ENCODE measurements at places on chromosomes 2 and 18.

DNA sequence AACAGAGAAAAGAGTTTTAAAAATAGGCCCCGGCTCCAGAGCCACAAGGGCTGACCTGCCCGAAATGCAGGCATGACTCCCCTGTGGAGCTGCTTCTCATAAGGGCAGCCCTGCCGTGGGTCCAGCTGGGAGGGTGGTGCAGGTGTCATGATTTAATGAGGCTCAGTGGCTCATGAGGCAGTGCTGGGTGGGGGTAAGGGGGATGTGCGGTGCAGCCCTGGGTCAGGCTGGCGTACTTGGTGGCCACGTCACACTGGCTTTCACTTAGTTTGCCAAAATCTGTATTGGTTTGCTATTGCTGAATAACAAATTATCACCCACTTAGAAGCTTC is 33.6 kb downstream of the HJURP start:
- DNase-seq, result no peak

DNA sequence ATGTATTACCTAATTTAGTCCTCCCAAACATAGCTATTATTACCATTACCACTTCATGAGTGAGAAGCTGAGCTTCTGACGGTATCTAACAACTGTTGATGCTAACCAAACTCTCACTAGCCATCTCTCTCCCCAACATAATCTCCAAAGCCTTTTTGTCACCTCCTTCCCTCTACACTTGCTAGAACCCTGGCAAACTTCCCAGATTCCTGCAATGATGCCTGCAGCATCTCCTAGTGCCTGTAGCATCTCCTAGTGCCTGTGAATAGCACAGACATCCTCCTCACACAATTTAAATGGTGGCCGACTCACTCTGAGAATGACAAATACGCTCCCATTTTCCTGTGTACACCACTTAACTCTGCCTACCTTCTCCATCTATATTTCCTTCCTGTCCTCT is 126.7 kb downstream of the STK39 start:
- no peak for DNase-seq

DNA sequence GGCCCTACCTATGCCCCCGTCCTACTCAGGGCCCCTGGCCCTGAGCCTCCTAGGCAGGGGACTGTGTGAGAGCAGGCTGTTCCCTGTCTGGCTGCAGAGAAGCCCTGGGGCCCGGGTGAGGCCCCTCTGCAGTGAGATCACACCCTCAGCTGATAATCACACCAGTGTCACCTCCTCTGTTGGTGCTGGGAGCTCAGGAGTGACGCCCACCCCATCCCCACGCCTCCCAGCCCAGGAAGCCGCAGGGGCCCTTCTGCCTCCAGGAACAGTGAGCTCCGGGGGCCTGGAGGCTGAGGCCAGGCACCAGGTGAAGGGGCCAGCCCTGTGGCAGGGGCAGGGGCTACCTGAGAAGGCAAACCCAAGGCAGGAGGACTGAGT is 20.0 kb downstream of the KCNIP3 start:
- DNase-seq, result no peak

- no peak for DNase-seq
Measured at GRCh38 chr18:59691996-59692395, 5.2 kb downstream of the CCBE1 start.

GRCh38 chr2:218260742-218261422 is at the start of gene GPBAR1:
TSS of gene GPBAR1 (plus strand) at chr2:218261015. CDS start at chr2:218262725, 1,710 bp downstream.
- no peak for DNase-seq

DNA sequence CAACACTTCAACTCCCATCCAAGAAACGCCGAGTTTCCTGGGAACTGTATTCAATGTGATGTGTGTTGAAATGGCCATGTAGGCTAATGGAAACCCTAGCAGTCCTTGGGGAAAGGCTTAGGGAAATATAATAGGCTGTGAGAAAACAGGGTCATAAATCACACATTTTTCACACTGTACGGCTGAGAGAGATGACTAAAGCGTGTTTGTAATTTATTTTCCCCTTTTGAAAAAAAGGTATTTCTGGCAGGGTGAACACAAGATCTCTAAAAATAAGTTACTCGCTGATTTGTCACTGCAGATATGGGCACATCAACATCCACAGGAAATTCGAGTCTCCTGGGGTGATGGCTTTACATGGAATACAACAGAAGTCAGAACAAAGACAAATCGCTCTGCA is 109.6 kb upstream of the ST6GAL2 start:
- DNase-seq, result no peak

DNA sequence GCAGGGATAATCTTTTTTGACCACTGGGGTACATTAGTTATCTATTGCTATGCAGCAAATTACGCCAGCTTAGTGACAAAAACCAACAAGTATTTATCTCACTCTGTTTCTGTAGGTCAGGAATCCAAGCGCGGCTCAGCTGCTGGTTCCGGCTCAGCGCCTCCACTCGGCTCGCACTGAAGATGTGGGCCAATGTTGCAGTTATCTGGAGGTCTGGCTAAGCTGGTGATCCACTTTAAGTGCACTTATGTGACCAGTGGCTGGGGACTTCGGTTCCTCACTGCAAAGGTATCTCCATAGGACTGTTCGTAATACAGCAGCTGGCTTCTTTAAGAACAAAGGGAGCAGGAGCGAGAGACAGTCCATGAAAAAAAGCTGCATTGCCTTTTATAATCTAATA is 591.9 kb downstream of the TMEM182 start:
- no peak for DNase-seq

DNA sequence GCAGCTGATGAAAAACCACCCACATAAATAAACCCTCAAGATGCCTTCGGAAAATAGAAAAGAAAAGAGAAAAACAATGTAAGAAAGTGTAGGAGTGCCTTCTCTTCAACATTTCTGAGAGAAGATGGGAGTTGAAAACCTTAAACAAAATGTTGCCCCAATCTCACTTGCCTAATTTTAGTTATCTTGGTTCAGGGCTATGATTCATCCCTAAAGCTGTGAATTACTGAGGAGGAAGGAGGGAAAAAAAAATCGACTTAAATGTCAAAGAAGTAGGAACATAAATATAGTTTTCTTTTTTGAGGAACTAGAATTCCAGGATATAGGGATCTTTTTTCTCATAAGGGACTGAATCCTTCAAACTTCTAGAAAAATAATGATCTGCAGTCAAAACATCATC is 360.3 kb downstream of the TGIF1 start:
- DNase-seq, result no peak

DNA sequence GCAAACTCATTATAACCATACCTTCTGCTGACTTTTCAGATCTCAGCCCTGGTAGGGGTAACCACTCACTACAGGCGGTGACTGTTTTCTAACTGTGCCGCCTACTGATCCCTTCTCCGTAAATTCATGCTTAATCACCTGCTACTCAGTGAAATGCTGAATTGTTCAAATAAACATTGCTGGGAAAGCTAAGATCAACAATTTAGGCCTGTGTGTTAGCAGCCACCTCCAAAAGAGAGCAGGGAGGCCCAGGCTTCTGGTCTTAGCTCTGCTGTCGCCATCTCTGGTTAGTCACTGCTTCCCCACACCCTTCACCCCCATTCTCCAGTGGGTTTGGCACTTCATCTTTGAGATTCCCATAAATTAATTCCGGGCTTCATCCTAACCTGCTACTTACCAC is 21.8 kb upstream of the NT5C1B start:
- no peak for DNase-seq

GRCh38 chr2:37665604-37666362 is 5.7 kb downstream of the CDC42EP3 start:
- DNase-seq, result no peak

GRCh38 chr2:130834931-130835765 is 1.6 kb upstream of the ARHGEF4 start:
- DNase-seq, result no peak

DNA sequence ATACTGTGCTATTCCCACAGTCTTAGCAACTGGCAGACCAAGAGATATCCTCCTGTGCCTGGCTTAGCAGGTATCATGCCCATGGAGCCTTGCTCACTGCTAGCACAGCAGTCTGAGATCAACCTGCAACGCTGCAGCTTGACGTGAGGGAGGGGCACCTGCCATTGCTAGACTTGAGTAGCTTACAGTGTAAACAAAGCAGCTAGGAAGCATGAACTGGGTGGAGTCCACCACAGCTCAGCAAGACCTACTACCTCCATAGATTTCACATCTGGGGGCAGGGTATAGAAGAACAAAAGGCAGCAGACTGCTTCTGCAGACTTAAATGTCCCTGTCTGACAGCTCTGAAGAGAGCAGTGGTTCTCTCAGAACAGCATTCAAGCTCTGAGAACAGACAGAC is 74.8 kb downstream of the AKAIN1 start:
- DNase-seq, result no peak

DNA sequence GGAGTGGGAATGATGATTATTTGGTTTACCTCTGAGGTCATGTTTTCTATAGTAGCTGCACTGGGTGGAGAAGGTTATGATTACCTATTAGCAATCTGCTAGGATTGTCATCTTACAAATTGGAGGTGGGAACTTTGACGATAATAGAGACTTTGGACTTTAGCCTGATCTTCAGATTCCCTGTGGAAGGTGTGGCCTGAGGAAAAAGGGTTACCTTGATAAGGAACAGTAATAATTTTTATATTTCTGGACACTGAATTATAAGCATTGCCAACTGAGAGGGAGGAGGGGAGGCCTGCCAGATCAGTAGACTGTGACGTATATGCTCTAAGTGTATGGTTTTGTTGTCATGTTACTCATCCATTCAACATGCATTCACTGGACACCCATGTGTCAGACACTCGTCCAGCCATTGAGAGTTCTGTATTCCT is 183.4 kb upstream of the FOSL2 start:
- DNase-seq, result no peak

GRCh38 chr18:54716586-54716985 is 111.7 kb upstream of the RAB27B start:
- no peak for DNase-seq

DNA sequence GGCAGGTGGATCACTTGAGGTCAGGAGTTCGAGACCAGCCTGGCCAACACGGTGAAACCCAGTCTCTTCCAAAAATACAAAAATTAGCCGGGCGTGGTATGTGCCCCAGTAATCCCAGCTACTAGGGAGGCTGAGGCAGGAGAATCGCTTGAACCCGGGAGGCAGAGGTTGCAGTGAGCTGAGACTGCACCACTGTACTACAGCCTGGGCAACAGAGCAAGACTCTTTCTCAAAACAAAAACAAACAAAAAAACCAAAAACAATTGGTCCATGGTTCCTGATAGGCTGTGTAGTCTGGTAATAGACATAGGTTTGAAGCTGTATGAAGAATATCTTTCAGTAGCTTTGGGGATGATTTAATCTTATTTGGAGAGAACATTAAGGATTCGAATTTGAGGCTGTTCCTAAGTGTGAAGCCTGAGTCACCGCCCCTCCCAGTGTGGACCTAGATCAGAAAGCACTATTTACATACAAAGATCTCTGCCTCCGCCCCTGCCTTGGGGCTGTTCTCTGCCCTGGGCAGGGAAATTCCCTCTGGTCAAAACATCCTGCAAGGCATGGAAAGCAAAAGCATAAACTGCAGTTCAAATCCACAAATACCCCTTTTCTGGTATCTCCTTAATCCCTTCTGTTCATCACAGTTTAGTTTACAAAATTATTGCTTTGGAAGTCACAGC is 52.8 kb upstream of the PMAIP1 start:
- no peak for DNase-seq

DNA sequence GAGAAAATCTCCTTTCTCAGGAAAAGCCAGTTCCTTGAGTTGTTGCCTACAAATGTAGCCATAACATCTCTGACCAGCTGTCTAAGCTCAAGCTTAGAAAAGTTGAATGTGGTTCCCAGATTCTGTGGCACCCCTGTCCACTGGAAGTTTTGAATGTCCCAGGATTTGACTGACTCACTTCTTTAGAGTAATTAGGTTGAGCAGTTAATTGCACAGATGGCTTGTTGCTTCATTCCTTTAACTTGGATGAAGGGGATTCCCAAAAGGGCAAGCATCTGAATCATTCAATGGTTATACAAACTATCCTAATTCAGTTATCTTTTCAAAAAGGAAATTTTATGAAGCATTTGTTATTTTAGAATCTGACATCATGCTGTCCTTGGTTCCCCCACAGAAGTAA is 374.7 kb downstream of the LNPK start:
- no peak for DNase-seq

DNA sequence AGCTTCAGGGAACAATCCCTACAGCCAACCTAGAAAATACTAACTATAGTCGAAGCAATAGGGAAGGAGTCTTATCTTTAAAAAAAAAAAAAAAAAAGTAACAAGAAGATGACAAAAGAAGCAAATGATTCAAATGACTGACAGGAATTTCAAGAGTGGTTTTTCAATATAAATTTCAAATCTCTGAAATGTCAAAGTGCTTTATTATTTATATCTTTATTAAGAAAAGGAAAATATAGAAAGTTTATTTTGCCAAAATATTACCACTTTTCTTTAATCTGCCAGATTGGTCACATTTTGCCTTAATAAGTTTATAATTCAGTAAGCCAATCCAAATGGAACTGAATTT is 63.5 kb upstream of the HNRNPA3 start:
- no peak for DNase-seq

DNA sequence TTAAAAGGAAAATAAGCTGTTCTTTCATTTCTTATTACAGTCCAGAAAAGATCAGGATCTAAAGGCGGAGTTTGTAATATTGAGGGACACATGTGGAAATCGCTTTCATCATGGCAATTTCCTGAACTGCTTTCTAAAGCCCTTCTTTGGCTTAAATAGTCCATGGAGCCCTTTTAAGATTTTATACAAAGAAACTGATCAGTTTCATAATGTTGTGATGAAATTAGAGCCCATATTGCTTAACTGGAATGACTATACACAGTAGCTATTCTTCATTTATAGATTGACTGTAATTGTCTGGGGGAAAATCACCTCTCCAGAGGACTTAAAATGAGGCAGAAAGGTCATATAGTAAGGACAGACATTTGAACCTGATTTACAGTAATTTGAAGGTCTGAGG is 322.2 kb downstream of the ETAA1 start:
- DNase-seq, result no peak

GRCh38 chr2:180705122-180705521 is 275.3 kb upstream of the UBE2E3 start:
- no peak for DNase-seq

- DNase-seq, result no peak
Measured at GRCh38 chr2:152047824-152048471, 50.9 kb downstream of the CACNB4 start.

DNA sequence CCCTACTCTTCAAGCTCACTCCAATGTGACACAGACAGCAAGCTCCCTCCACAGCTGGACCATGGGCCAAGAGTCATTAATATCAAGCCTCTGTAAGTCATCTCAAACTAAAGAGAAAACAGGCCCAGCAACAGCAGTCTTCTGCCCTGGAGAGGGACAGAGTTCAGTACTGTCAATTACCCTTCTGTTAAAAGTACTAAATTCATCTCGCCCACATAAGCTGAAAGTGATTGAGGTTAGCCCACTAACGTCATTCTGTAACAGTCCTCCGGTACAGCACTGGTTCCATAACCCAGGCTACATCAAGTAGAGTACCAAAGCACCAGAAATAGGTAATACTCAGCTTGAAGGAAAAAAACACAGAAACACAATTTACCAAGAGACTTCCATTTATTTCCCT is 25.9 kb downstream of the THADA start:
- no peak for DNase-seq

Measured in esophagus squamous epithelium (tissue), 5 donors.